ENCODE measurements at places on chromosomes 7 and 10.

DNA sequence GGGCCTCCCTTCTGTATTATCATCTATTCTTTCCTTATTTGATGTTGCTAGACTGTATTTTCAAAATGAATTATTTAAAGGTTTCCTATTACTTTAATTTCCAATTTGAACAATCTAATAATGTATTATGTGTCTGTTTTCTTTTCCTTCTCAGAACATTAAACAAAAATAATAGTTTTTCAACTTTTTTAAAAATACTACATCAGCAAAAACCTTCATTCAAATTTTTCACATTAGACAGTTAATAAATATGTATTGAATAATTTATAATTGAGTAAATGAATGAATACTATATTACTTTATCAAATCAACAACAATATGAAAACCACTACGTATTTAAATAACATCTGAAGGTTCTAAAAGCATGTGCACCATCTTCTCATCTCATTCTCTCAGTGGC lies 644.1 kb upstream of the SEMA3D start:
- no peak for DNase-seq

DNA sequence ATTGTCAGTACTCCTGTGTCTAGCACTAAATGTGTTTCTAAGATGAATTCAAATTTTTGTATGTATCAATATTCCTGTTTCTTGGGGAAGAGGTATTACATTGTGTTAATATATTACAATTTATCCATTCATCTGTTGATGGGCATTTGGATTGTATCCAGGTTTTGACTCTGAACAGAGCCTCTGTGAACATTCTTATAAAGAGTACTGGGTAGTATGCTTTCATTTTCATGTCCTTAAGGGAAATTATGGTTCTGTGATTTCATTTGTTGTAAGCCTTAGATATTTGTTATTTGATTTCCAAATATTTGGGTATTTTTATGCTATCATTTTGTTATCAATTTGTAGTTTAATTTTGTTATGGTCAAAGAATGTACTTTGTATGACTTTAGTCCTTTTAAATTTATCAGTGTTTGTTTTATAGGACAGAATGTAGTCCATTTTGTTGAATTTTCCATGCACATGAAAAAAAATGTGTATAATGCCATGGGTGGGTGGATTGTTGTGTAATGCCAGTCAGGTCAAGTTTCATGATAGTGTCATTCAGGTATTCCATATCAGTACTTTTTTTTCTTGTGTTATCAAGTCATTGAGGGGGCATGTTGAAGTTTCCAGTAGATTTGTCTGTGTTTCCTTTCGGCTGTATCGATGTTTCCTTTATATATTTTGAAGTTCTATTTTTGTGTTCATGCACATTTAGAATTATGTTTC lies 38.4 kb downstream of the STAM start:
- DNase-seq, result no peak

DNA sequence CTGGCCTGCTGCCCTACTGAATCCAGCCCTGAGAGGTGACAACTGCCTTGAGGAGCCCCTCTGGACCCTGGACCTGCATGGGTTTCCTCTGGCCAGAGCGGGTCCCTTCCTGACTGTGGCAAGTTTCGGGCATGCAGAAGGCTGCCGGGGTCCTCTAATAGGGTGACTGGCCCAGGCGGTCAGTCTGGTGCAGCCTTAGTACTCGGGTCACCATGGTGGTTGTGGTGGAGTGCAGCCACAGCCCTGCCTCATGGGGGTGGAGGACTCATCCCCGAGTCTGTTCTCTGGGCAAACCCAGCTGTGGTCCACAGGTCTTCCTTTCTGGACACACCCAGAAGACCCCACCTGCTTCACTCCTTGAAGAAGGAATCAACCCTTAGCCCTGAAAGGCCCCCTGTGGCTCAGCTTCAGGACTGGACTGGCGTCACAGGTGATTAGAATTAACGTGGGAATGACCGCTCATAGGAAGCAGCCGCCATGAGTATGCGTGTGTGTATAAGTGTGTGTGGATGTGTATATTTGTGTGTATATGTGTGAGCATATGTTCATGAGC lies 28.7 kb downstream of the RAMP3 start:
- DNase-seq, result no peak

GRCh38 chr7:43385856-43386255 lies 197.1 kb upstream of the STK17A start:
- DNase-seq, result no peak

DNA sequence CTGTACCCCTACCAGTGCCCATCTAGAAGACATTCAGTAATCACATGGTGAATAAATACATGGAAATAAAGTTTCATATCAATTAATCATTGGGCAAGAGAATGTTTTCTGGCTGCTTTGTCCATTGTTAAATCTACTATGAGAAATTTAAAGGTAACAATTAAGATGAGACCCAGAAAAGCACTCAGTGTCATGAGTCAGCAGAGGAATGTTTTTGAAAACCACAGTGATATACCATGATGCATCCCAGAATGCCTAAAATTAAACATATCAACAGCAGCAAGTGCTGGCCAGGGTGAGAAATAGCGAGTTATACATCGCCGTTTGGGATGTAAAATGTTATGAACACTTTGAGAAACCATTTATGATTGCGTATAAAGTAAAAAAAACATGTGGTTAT lies 825.3 kb upstream of the C7orf33 start:
- DNase-seq, result no peak

DNA sequence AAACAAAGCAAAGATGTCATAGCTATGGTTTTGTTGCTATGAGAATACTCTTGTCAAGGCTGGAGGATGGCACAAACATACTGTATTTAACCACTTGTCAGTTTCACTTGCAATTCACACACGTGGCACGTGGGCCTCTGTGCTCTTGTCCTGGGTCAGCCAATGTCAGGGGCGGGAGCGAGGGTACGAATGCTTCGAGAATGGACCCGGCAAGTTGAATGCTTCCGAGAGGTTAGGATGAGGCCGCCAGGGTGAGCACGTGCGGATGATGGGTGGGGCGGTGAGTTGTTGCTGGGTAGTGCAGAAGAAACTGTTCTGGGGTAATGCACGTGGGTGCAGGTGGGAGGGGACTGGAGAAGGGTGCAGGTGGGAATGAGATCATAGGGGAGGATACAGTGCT lies 10.4 kb upstream of the OCM2 start:
- peak; percentile 24 for DNase-seq

DNA sequence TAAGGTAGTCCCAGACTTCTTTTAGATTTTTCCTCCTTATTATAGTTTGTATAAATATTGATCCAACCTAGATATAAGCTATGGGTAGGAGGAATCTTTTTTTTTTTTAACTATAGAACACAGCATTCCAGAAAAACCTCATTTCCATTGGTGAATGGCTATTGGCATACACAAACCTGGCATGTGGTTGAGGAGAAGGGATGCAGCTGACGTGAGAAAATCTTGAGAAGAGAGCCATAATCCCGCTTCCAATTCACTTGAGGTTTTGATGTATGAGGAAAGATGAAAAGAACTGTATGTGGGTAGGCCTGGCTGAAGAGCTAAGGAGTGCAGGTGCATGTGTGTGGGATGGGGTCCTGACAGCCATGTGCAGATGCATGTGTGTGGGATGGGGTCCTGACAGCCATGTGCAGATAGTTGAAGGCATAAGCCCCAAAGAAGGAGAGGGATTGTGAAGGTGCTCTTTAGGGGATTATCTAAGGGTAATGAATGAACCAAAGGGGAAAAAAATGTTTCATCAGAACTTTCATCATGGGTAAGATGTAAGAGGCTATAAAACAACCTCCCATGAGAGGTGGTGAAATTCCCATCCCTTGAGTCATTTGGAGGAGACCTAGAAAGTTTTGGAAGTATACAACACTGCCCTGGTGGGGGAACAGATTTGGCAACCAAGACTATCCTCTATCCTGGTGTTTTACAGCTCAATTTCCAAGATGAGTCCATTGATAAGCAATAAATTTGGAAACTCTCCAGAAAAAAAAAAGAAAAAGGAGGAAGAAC lies 3.8 kb upstream of the PKD2L1 start:
- DNase-seq, result no peak

- no peak for DNase-seq
Measured at GRCh38 chr10:100222529-100222928, 6.9 kb downstream of the CHUK start.

DNA sequence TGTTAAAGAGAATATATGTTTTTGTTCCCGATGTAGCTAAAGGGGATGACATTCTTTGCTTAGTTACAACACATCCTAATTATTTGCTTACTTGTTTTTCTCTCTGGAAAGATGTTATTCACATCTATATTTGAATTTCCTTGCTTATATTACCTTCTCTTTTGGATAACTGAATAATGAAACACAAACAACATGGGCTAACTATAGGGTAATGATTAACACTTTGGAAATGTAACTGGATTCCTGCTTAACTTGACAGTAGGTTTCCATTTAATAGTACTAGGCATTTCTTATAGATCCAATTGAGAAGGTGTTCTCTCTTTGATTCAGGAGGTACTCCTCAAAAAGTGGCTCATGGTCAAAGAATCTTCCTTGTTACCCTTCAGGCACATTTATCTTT lies 141.1 kb downstream of the CCSER2 start:
- DNase-seq, result no peak

DNA sequence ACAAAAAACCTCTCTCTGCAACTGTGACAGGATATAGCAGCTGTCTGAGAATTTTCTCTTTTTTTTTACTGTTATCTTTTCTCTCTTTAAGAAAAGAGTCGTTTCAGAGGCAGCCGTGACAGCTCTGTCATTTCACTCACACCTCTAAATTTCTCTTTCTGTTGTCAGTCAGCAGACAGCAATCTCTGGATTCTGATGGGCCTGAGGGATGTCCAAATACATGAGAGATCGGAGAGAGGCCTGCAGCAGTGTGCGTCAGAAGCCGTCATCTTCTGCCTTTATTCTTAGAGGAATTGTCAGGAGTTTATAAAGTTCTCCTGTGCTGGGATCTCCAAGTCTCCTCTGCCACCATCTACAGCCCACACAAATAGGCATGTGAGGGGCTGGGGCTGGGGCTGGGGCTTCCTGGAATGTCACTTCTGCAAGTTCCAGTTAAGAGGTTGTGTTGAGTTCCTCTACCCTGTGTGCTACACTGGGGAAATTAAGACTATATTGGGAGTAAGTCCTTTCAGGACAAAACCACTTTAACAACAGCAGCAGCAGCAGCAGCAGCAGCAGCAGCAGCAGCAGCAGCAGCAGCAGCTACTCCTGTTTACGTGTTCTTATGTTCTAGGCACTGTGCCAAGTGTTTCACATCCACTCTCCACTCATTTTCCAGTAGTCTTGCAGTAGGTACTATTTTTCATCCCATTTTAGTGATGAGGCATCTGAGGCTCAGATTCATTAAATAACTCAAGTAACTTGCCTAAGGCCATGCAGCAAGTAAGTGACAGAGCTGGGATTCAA lies 541.3 kb downstream of the LRMDA start:
- no peak for DNase-seq

DNA sequence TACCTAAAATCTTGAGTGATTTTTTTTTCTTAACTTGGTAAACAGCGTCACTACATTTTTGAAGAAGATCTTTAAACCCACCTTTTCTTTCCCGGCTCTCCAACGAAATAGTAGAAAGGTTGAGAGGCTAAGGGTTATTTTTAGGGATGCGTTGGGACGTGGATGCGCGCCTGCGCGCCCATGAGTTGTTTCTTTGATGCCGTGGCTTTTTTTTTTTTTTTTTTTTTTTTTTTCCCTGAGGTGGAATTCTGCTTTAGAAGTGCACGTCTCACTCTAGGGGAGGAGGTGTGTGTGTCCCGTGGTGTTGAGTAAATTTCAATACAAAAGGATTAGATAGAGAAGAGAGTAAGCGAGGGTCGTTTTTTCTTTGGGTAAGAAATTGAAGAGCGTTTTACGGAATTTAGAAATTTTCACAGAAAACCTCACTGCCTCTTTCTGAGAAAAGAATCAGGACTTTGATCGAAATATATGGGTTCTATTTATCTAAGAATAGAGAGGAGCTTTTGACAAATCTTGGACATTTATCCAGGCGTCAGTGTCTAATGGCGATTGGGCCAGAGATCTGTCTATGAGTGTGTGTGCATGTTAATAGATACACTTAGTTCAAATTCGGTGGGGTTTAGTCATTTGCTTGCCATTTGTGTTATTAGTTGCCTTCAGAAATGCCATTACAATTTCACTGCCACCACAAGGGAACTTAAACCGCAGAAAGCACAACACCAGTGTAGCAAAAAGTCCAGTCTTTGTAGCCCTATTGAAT lies 1.2 kb upstream of the SP8 start:
- DNase-seq, result no peak

GRCh38 chr10:80552151-80552646 lies 14.5 kb downstream of the SH2D4B start:
- DNase-seq, result no peak

- no peak for DNase-seq
Measured at GRCh38 chr10:6035101-6035834, 26.9 kb downstream of the IL2RA start.

DNA sequence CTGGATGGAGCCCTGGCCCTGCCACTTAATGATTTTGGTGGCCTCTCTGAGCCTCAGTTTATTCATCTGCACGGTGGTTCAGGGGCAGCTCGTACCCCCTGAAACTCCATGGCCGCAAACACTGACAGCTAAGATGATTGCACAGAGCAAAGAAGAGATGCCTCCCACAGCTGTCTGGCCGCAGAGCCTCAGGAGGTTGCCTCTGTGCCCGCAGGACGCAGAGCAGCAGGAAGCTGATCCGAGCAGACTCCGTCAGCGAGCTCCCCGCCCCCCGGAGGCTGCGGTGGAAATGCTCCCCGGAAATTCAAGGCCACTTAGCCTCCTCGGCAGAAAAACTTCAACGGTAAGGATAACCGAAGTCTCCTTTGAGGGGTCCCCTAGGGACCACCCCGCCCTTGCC lies 30.2 kb upstream of the C10orf53 start:
- DNase-seq, result no peak

GRCh38 chr7:25614415-25614814 lies 386.1 kb upstream of the NPVF start:
- DNase-seq, result no peak

DNA sequence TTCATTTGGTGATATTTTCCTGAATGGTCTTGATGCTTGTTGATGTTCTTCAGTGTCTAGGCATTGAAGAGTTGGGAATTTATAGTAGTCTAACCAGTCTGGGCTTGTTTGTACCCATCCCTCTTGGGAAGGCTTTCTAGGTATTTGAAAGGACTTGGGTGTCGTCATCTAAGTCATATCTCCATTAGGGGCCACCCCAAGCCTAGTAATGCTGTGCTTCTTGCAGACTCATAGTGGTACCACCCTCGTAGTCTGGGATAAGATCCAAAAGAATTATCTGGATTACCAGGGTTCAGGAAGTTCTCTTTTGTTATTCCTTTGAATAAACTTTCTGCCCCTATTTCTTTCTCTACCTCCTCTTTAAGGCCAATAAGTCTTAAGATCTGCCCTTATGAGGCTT lies 319.4 kb upstream of the MYO3A start:
- no peak for DNase-seq

DNA sequence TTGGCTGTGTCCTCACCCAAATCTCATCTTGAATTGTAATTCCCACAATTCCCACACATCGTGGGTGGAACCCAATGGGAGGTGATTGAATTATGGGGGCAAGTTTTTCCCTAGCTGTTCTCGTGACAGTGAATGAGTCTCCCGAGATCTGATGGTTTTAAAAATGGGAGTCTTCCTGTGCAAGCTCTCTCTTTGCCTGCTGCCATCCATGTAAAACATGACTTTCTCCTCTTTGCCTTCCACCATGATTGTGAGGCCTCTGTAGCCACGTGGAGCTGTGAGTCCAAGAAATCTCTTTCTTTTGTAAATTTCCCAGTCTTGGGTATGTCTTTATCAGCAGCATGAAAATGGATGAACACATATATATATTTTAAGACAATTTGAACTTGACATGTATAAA lies 285.4 kb downstream of the BAMBI start:
- no peak for DNase-seq
